ENCODE measurements at places on chromosomes 7 and 10.

DNA sequence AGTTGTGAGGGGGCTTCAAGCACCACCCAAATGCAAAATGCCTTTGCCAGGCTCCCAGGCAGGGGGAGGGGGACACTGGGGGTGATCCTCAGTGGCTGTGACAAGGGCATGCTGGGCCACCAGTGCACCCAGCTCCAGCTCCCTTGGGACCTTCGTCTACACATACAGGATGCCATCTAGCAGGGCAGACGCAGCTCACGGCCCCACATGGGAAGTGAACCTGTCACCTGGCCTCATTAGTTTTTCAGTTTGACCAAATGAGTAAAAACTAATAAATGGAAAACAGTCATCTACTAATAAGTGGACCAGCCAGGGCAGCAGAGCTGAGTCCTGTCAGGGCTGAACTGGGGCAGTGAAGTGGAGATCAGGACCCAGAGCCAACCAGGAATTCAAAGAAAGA is 50.2 kb downstream of the TLL2 start:
- DNase-seq = no peak

GRCh38 chr7:74126220-74126880 is 42.7 kb downstream of the LIMK1 start:
- DNase-seq = no peak

- DNase-seq = no peak
These were observed 95.2 kb downstream of the VOPP1 start for GRCh38 chr7:55476852-55477780.

- DNase-seq = no peak
These were observed 312.8 kb upstream of the SORCS1 start for GRCh38 chr10:107477266-107477665.

DNA sequence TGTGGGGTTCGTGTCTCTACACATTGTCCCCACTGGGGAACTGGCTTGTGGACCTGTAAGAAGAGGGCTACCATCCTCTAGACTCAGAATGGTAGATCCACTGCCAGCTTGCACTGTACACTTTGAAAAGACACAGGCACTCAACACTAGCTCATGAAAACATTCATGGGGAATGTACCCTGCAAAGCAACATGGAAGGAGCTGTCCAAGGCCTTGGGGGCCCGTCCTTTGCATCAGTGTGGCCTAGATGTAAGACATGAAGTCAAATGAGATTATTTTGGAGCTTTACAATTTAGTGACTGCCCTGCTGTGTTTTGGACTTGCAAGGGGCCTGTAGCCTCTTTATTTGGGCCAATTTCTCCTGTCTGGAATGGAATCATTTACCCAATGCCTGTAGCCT is 399.0 kb upstream of the PCDH15 start:
- no peak for DNase-seq

DNA sequence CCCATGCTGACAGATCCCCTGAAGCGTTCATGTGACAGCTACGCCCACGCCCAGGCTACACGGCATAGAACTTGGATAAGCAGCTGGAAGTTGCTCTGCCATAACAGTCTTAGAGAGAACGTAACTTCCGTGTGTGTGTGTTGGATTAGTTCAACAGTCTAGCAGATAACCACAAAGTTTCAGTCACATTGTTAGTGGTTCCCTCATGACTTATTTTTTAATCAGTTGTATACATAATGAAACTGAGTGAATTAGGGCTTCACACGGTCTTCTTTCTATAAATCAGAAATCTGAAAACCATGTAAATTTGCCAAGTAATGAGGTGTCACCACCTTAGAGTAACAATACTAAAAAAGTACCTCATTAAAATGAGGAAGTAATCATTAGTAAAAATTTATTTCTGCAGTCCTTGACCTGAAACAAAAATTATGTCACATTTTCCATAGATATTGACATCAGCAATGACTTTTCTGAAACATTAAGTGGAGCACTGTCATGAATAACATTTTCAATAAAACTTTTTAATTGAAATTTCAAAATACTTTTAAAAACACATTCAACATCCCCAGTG is 21.7 kb upstream of the MACC1 start:
- DNase-seq = no peak
